Activated naive CD4-positive, alpha-beta T cell treated with anti-CD3 and anti-CD28 coated beads, Interleukin-2, amount 10 ng/mL, durations not matched to agents 7 days and 5 days (primary cell): ENCODE measurements at places on chromosomes 7 and 10.

- no peak for DNase-seq
Observed at GRCh38 chr10:110017052-110017451, 9.3 kb downstream of the ADD3 start.

- peak; percentile 18 for DNase-seq
Observed at GRCh38 chr10:125002423-125003145, 60.7 kb downstream of the ZRANB1 start.

- no peak for DNase-seq
Observed at GRCh38 chr10:125797994-125798662, 22.5 kb upstream of the MMP21 start.

- DNase-seq = no peak
Observed at GRCh38 chr10:74542077-74542476, 284.3 kb upstream of the KAT6B start.

DNA sequence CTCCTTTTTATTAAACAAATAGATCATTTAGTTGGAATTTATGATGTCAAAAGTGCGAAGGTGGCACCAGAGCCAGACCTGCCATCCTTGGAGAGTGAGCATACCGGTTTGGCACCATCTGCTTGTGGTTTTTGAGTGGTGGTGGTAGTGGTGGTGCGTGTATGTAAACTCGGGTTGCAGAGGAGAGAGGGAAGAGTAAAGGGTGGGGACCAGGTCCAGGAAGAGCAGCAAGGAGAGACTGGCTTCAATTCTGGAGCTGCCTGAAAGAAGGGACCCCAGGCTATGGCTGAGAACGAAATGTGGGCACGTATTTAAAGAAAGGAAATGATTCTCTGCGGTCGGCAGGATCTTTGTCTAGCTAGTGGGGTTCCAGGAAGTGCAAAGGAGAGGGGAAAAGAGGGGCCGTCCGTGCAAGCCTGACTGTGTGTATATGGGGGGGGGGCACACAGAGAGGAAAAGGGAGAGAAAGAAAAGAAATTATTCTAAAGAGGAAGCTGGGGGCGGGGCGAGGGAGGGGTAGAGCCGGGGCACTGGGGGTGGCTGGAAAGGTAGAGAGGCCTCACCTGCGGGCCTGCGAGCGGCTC, 448 bp upstream of the GOLGA7B start:
- DNase-seq = no peak
